Stimulated activated CD8-positive, alpha-beta memory T cell treated with anti-CD3 and anti-CD28 coated beads, Interleukin-2, amount 100 ng/mL, for 48 hours (primary cell): ENCODE measurements at places on chromosomes 4 and X.

GRCh38 chr4:118734491-118735205, 49.5 kb downstream of the METTL14 start:
- DNase-seq = no peak

DNA sequence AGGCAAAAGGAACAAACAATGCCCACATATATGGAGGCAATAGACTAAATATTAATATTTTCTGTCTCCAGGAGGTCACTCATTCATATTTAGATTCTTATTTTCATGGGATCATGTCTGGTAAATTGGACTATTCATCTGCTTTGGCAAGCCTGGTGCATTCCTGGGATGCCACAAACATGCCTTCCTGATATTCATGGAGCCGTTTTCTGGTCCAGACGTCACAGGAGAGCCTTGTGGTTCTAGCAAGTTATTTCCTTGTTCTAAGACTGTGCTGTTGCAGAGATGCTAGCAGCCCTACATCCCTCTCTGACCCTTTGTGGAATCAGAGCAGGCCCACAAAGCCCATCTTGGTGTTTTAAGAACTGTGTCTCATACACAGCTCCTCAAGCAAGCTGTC, 16.1 kb upstream of the EXOSC9 start:
- no peak for DNase-seq

DNA sequence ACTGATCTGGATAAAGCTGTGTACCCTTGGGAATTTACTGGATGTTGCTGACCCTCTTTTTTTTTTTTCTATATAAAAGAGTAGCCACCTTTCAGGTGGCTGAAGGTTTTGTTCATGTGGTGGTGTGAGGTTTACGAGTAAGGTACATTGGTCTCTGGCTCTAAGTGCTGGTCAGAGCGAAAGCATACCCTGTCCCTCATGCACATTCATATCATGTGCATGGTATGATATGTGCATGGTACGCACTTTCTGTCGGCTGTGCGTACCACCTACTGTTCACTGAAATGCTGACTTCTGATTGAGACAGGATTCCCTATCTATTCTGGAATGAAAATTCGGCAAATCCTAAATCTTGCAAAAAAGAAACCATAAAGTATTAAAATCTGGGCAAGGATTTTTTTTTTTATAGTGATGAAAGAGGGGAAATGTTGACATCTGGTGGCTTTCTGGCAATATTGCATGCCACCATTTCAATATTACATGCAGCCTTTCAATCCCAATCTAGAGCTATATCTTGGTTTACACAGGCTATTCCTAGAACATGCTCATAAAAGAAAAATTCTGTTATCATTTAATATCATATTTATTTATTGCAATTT, 32.8 kb downstream of the FAM149A start:
- no peak for DNase-seq

DNA sequence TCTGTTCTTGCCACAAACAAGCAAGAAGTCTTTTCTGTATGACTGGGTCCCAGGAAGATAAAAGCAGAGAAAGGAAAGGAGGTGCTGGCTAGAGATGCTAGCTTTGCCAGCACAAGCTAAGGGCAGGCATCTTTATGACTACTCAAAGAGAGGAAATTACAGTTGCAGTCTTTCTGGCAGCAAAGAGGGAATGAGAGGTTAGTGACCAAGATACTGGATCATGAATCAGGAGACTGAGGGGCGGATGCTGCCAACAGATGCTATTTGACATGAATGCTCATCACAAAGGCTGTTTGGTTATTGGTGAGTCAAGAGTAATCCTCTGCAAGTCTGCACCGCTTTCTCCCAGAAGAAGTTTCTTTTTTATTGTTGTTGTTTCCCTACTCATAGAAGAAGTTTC, 5.5 kb upstream of the XIAP start:
- DNase-seq = no peak

GRCh38 chrX:150848914-150849365, 49.5 kb downstream of the CD99L2 start:
- DNase-seq = no peak

DNA sequence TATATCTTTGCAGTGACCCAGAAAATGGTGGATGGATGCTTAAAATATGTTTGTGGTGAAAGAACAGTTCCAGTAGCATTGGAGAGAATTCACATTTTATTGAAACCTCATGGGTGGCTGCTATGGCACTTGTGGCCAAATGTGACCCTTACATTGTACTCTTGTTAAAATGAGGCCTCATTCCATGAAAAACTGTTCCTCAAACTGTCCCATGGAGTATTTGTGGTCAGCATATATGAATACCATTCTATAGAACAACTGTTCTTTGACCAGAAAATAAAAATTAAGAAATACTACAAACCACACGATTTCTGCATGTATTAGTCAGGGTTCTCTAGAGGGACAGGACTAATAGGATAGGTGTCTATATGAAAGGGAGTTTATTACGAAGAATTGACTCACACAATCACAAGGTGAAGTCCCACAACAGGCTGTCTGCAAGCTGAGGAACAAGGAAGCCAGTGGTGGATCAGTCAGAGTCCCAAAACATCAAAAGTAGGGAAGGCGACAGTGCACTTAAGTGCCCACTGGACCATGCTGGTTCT, 35.1 kb downstream of the GEMIN8 start:
- DNase-seq = no peak

DNA sequence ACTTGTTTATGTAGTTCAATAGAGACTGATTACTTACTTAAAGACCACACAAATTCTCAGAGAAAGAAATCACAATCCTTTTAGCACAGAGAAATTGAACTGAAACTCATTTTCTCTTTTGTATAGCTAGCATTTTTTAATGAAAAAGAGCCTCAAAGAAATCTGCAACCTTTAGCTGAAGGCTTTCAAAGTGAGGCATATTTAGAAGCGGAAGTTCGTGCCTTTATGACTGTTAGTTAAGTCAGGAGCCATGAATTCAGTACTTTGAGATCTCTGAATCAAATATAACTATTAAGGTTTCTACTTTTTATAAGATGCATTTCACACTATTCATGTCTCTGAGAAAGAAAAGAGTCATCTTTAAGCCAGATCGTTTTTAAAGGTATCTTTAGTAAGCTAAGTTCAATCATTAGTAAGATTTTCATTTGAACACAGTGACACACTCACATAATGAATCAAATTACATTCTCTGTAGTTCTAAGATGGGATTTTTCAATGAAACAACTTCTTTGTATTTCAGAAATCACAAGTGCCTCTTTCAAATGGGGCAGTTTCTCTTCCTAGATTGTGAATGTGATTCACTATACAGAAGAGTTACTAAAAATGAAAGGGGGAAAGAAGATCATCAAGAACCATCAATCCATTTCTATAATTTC, 61.4 kb downstream of the SMARCA1 start:
- no peak for DNase-seq
